CD4-positive, alpha-beta T cell treated with Interleukin-6 at 100 ng/mL for 8 hours (primary cell): ENCODE measurements at places on chromosomes 5 and 9.

DNA sequence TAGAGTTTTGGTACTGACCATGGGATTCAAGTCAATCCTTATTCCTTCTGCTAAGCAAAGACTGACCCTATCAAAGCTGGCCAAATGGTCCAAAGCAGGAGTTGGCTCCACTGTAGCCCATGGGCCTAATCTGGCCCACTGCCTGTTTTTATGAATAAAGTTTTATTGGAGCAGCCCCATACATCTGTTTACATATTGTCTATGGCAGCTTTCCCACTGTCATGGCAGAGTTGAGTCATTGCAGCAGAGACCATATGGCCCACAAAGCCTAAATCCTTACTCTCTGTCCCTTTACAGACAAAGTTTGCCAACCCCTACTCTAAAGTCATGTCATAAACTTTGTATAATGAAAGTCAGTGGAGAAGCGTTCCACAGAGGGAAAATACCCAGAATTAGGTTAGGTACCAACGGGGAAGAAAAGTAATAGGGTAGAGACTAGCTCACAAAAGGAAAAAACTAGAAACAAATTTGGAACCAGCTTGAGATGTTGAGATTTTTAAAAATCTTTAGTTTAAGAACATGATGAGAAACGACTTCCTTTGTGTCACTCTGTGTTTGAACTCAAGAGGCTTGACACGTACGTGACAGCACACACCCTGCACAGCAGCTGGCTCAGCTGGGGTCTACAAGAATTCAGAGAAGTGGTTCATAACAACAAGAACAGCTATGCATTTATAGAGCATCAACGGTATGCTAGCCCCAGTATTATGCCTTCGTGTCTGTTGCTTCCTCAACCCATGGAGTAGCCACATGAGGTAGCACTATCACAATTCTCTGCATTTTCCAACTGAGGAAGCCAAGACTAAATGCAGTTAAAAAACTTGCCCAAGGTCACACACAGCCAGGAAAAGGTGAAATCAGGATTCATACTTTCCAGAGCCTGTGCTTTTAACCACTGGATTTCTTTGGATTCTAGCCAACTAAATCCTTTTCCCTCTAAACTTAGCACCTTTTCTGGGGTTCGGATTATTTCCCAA lies 198.9 kb upstream of the WWC1 start:
- DNase-seq = no peak

GRCh38 chr5:165310031-165310430 lies 1804.6 kb downstream of the MAT2B start:
- DNase-seq = no peak

DNA sequence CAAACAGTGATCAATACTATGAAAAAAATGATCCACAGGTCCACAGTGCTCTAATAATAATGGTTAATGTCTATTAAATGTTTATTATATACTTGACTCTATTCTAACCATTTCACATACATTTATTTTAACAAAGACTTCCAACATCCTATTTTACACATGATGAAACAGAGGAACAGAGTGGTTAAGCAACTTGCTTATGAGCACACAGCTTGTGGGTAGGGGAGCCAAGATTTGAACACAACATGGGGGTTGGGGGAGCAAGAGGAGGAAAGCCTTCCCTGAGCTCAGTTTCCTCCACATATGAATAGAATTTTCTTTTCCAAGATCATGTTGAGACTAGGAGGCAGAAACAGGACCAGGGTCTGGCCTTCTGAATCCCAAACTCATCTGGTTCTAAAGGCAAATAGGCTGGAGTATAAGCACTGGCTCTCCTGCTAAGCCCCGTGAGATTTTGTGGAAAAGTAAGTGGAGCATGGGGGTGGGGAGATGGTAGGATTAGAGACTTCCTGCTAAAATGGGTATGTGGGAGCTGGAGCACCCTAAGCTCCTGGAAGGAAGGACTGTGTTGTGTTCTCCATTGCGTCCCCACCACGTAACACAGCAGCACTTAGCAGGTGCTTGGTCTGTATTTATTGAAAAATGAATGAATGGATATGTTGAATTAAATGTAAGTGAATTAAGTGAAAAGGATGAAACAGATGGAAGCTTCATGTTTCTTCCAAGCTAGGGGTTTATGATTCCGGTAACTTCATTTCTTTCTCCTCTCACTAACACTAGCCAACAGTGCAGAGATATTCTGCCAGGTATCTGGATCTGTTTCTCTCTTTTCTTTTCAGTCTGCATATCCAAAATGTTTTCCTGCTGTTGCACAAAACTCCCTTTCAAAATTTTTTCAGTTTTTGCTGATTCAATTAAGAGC lies 26.9 kb upstream of the GALNT10 start:
- no peak for DNase-seq

DNA sequence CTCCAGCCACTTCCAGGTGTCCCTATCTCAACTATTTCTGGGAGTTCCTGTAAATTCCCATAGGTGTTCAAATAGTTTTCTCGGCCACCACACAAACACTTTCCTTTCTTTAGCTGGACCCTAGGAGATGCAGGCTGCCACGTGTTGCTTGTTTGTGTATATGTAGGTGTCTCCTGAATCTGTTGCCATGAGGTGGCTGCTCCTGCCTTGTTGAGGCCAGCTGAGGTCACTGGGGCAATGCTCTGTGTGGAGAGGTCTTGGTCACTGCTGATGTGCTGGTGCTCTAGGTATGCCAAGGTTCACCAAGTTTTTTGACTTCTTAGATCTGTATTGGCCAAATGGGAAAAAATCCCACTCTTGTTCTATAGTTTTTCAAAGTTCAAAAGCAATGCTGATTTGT lies 132.5 kb upstream of the CHD1 start:
- DNase-seq = no peak

DNA sequence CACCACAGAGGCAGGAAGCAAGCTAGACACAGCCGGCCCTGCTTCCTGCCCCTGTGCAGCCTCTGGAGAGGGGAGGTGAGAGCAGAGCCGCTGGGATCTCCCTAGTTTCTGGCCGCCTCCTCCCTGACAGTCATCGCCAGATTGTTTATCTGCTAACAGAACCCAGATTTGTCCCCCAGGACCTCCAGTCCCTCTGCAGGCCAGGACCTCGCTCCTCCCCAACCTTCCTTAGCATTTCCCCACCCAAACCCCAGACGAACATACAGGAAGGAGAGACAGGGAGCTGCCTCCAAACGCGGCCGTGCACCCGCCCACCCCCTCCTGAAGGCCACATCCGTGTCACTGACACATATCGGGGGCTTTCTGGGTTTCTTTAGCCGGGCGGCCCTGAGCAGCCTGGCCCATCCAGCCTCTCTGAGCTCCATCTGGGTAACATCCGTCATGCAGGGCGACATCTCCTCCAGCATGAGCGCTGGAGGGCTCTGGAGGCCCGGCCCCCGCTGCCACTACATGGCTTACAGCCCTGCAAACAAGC lies 47.5 kb downstream of the DBH start:
- peak; percentile 77 for DNase-seq

GRCh38 chr5:89081360-89081759 lies 198.4 kb upstream of the MEF2C start:
- DNase-seq = no peak

DNA sequence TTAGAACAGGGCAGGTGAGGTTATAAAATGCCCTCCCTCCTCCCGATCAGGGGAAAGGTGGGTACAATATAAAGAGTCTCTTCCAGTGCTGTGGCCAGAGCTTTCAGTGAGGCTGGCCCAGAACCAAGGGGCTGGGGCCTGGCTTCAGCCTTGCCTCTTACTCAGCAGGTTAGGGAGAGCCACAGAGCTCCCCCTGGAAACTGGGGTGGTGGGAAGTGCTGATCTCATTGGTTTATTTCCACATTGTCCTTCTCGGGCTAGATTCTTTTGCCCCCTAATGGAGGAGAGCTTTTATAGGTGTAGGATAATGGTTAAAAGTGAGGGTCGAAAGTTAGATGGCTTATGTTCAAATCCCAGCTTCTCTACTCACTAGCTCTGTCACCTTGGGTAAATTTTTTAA lies 186.7 kb upstream of the TBC1D2 start:
- no peak for DNase-seq

DNA sequence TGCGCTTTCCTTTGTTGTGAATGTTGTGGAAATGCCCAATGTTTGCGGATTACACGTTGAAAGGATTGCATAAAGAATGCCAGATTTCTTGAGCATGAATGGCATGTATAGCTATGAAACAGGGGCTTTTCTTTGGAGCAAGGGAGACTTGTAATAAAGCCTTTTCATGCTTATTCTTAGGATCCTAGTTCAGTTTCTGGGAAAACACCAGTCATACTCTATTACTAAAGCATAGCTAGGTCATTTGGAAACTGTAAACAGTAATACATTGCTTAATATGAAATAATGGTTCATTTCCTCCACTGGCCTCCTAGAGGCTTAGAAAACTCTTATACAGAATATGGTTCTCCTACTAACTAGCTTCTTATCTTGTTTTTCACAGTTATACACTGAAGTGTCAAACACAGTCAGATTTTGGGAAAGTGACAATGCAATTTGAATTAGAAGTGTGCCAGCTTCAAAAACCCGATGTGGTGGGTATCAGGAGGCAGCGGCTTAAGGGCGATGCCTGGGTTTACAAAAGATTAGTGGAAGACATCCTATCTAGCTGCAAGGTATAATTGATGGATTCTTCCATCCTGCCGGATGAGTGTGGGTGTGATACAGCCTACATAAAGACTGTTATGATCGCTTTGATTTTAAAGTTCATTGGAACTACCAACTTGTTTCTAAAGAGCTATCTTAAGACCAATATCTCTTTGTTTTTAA lies 104.2 kb downstream of the MELK start:
- no peak for DNase-seq

GRCh38 chr9:105693435-105694189 lies 729 bp upstream of the TMEM38B start:
- no peak for DNase-seq

- no peak for DNase-seq
Observed at GRCh38 chr5:146484714-146485391, 31.1 kb downstream of the GPR151 start.

DNA sequence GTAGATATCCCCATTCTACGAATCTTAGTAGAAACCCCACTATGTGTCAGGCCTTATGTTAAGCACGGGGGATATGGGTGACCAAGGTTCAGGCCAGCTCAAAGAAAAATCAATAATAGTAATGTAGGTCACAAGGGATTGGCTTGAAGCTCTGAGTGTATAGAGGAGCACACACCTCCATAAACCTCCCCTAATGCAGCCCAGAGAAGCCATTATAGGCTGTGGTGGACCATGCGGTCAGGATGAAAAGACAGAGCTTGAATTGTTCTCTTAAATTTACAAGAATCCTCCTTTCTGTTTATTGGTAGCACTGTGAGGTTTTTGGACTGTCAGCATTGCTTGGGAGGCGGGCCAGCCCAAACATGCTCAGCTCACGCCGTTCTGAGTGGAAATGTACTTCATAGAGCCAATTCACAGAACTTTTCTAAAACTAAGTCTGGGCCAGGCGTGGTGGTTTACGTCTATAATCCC lies 9.1 kb downstream of the PDE6A start:
- no peak for DNase-seq
